ENCODE measurements at places on chromosomes 3 and 15. TPM values are rescaled to one million over a fixed set of nuclear protein-coding genes. Genes with fewer than 3 reads are reported as not detected.

DNA sequence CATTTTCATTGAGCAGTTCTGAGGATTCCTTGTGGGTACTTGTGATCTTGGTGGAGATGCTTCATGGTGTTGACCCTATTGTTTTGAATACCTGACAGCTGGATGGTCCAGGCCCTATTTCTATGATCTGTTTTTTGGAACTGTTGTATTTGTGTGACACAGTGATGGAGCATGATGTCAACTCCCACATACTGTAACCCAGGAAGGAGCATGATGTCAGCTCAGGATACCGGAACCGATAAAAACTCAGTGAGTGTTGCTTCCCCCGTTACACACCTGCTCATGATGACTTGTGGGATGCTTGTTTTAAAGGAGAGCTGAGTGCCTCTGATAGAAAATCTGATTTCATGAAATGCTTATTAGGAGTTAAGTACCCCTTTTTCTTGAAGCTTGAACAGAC is 45.1 kb downstream of the ZBTB38 start:
- no peak for DNase-seq

GRCh38 chr3:18098960-18099587 is 326.1 kb downstream of the SATB1 start:
- DNase-seq: no peak

GRCh38 chr15:94586099-94586498 is 354.7 kb downstream of the MCTP2 start:
- DNase-seq: no peak

- DNase-seq: no peak
These were observed 307.9 kb downstream of the TLE3 start for GRCh38 chr15:69789648-69790393.

- no peak for DNase-seq
These were observed 51.0 kb downstream of the ZDHHC19 start for GRCh38 chr3:196159952-196160804.

Gene ITPKA
- 1.6 TPM for total RNA-seq
